ENCODE measurements at places on chromosomes 16 and 17.

DNA sequence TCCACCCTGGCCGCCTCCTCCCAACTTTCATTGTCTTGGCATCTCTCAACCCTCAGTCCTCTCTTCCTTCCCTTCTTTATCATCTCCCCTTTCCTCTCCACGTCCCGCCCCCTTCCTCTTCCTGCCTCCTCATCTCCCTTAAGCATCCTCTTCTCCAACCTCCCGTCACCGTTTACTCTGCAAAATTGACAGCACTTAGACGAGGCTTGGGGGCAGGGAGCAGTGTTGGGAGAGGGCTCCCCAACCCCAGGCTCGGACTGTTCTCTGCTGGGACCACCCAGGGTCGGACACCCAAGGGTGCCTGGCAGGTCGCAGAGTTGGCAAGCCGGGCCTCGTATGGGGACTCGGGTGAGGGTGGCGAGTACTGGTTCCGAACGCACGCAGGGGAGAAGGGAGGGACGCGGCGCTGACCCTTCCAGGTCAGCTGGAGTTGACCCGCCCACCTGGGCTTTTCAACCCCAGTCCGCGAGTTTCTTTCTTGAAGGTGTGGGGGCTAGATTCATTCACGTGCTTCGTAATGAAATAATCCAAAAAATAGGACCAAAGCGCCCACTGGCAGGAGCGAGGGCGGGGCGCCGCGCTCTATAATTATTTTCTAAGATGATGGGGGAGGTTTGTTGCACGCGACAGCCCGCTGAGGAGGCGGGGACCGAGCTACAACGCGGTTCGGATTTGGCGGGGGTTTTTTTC is 775 bp upstream of the PAGR1 start:
- no peak for DNase-seq

DNA sequence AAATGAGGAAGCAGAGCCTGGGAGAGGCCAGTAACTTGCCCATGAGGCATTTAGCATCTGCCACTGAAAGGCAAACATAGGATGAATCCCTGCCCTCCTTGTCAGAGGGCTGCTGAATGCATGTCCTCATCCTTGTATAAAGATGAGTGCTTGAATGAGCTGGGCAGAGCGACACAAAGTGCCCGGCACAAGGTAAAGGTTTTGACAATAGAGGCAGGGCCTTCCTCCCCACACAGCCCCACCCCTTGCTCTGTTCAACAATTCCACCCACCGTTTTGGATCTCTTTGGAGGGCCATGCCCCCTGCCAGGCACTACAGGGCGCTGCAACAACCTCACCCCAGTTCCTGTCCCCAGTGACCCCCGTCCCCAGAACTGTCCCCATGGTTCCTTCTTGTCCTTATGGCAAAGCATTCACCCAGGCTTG is 1.4 kb upstream of the KRT19 start:
- no peak for DNase-seq

- DNase-seq: no peak
Observed at GRCh38 chr17:59310263-59310920, 21.1 kb upstream of the YPEL2 start.

GRCh38 chr17:31758646-31759045 is 100.4 kb downstream of the COPRS start:
- DNase-seq: no peak

GRCh38 chr17:34172390-34172918 is 82.6 kb upstream of the CCL2 start:
- no peak for DNase-seq

GRCh38 chr17:28097901-28098300 is 55.4 kb downstream of the NLK start:
- no peak for DNase-seq

DNA sequence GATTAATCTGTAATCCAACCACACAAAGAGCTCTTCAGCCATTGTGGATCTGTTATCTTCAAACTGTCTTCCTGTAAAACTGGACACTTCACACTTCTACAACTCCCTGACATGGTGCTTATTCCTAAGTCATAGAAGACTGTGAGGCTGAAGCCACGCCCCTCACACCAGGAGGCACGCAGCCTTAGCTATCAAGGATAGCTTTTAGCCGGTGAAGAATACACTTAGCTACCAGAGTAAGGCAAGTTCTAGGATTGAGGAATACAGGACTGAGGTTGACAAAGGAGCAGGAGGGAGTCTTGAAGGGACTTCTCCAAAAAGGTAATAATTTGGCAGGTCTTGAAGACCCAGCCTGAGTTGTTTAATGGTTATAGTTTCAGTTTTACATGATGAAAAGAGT is 79.8 kb upstream of the GAS7 start:
- no peak for DNase-seq

DNA sequence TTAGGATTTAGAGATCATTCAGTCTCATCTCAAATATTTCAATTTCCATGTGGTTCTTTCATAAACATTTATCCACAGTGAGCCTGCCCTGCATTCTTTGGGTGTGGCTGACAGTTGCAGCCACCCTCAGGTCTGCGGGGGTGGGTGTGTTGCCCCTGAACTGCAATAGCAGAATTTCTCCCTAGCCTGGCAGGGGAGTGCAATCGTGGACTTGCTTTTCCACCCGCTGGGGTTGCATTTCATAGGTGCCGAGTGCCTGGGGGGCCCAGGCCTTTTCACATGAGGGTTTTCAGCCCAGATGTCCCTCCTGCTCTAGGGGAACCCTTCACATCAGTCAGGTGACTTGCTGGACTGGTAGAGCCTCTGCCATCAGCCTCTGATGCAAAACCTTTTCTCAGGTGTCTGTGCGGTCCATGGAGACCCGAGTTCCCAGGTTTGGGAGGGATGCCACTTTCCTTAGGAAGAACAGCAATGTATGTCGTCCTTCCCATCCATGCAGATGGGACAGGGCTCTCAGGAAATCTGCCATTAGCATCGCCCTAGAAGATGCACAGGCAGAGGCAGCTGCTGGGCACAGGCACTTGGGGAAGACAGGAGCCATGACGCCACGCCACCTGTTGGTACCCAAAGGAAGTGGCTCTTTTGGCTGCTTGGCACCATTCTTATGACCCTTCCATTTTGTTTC is 2.4 kb upstream of the USP36 start:
- peak; percentile 71 for DNase-seq

DNA sequence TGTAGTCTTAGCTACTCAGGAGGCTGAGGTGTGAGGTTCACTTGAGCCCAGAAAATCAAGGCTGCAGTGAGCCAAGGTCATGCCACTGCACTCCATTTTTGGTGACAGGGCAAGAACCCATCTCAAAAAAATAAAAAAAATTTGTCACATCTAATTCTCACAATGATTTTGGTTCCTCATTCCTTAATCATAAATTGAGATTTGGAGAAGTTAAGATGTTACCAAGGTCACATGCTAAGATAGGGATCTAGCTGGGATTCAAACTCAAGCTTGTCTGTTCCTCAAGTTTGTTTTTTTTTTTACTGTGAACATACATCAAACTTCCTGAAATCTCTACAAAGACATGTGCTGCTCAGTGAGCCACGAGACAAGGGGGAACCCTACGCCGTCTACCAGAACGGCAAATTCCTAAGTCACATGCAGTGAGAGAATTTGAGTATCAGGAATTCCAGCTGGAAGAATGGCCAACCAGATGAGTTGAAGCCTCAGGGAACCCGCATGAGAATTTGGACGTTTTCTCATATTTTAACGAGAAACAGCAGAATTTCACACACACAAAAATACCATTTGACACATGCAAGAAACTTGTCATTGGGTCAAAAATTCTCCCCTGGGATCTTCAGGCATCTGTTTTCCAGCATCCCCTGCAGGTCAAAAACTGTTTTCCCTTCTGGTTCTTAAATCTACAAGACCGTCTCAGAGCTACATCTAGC is 414.1 kb upstream of the GOT2 start:
- no peak for DNase-seq

GRCh38 chr16:63690961-63691360 is 1430.9 kb downstream of the CDH11 start:
- no peak for DNase-seq

All from activated CD4-positive, alpha-beta T cell treated with anti-CD3 and anti-CD28 coated beads, Interleukin-2, amount 10 ng/mL, durations not matched to agents 7 days and 5 days (primary cell).